ENCODE measurements at places on chromosomes 4 and X.

DNA sequence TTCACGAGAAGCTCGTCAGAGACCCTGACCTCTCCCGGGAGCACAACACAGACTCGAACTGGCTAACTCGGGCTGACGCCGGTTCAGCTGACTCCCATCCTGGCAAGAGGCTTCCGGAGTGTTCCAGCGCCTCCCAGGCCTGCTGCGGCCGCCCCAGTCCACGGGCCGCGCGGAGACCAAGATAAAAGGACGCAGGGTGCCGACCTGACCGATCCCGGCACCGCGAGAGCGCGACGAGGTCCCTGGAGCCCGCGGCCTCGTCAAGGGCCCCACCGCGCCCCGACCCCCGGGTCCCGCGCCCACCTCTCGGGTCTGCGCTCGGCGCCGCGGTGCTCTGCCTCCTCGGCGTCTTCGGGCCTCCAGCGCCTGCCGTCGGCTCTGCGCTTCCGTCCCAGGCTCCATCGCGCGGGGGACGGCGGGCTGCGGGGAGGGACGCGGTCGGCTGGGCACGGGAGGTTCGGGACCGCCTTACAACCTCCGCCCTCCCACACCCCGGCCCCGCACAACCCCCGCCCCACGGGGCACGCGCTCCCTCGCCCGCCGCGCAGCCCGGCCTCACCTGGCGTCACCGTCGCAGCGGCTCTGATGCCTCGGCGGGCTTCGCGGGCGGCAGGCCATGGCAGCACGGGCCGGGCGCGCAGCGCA is 426 bp downstream of the SLBP start:
- peak; percentile 47 for DNase-seq

DNA sequence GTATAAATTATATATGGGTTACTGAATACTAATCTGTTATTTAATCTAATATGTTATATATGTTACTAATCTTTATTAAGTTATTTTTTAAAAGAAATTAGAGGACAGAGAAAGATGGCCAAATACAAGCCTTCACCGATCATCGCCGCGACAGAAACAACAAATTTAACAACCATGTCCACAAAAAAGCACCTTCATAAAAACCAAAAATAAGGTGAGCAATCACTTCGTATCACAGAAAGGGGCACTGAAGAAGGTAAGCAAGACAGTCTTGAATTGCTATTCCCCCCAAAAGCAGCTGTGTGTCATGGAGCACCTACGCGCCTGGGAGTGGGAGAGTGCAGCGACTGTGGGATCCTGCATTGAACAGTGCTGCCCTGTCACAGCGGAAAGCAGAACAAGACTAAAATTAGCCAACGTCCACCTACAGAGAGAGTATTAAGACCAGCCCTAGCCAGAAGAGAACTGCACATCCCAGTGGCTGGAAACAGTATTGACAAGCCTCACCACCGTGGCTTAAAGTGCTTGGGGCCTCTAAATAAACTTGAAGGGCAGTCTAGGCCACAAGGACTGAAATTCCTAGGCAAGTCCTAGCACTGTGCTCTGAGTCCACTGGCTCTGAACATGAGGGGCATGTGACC is 38.5 kb downstream of the LRBA start:
- DNase-seq = no peak

DNA sequence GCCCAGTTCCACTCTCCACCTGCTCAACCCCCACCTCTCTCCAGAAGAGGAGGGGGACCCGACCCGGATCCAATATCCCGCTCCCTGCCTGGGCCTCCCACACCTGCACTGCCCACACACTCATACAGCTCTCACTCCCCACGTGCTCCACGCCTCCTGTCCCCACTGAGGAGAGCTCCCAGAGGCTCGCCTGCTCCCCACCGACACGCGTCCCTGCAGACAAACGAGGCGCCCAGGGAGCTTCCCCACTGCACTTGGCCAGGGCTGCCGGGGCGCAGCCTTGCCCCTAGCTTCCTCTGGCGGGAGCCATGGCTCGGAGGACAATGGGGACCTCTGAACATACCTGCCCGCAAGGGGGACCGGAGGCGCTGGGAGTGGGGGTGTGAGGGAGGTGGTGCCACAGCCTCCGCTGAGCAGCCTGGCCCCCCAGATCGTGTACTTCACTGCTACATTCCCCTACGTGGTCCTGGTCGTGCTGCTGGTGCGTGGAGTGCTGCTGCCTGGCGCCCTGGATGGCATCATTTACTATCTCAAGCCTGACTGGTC is 5.0 kb downstream of the SLC6A8 start:
- no peak for DNase-seq

DNA sequence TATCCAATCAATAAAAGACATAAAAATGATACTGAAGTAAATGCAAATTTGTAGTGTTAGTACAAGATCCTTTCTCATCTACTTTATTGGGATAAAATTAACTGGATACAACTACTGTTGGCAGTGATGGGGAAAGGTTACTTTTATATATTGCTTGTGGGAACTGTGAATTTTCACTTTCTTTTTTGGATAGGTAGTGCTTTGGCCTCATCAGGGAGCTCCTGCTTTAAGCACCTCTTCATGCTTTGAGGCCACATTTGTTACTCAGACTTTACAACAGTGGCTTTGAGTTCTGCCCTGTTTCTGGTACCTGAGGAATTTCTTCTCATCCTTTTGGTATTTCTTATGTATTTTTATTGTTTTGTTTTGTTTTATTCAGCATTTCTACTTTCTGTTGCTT is 316.8 kb upstream of the ZCCHC13 start:
- DNase-seq = no peak
